ENCODE measurements at places on chromosomes 5 and 9. TPM values are rescaled to one million over a fixed set of nuclear protein-coding genes. Genes with fewer than 3 reads are reported as not detected.

GRCh38 chr5:36878392-36879082 is 2.0 kb downstream of the NIPBL start:
- DNase-seq = no peak

- DNase-seq = no peak
Observed at GRCh38 chr5:114660791-114661190, 298.9 kb downstream of the KCNN2 start.

DNA sequence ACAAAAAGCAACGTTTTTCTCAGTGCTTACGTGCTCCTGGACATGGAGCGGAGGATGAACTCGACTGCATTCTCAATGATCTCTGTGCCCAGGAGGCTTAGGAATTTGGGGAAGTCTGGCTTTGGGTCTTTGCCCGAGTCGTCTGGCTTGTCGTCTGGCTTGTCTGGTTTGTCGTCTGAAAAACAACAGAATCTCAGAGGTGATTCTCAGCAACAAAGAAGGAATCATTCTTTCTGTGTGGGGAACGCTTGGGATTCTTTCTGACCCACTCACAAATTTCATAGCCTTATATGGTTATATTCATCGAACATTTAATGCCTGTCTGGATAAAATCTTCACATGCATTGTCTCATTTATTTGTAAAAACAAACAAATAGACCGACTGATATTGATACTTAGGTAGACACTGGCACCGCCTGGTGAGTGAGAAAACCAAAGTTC is 4.7 kb downstream of the C5orf46 start:
- peak; percentile 13 for DNase-seq

DNA sequence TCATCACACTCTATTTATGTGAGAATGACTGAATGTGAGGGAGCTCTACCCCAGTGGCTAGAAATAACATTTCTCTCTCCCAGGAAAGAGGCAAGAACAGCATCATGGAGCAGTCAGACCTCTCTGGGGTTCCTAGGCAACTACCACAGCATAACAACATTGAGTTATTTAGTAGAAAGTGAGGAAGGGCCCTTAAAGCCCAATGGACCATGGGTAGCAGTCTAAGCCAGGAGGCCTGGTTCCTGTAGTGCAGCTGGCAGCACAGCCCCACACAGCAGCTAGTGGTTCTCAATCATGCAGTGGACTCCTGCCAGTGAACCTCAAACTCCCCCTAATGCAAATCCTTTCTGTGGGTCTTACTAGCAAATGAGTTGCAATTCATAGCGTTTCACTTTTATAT is 55.3 kb downstream of the SPEF2 start:
- DNase-seq = no peak

The HRCT1 gene
- total RNA-seq = 23.6 TPM

The CMYA5 gene
- total RNA-seq = 5.6 TPM

GRCh38 chr5:92850886-92851285 is 730.1 kb downstream of the NR2F1-AS1 start:
- no peak for DNase-seq

DNA sequence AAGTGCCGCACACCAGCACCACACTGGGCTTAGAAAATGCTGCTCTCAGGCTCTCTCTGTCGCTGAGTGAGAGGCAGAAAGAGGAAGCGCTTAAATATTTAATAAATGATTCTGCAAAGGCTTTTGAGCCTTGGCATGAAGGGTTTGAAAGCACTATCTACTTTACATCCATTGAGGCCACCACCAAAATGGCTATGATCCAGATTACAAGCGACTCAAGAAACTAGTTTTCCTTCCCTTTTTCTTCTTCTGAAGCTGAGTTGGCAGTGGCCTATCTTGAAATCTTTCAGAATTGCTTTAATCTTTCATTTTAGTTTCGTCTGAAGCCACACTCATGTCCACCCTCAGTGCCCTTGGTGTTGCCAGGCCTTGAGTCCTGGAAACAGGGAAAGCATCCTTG is 59.5 kb downstream of the EBF1 start:
- DNase-seq = no peak

DNA sequence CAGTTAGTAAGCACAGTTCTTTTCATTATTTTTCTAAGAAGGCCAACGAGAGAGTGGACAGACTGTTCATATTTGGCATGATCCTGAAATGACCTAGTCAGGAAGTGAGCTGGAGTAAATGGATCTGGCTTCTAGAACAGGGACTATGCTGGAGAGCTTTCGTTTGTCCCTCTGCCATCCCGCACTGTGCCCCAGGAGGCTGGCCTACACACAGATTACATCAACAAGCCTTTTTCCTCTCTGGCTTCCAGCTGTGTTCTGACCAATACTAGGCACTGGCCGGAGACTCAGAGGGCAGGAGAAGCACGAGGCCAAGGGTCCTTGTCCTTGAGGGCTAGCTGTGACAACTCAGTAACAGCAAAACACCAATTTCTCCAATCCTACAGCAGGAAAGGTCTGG is 127.8 kb downstream of the MED27 start:
- DNase-seq = peak; percentile 20

GRCh38 chr5:74916831-74917710 is 50.9 kb upstream of the FAM169A start:
- no peak for DNase-seq

- no peak for DNase-seq
Observed at GRCh38 chr5:91140657-91141056, 242.5 kb downstream of the ARRDC3 start.

GRCh38 chr5:45252978-45253377 is 443.2 kb downstream of the HCN1 start:
- DNase-seq = no peak

GRCh38 chr5:528629-529511 is 4.6 kb upstream of the SLC9A3 start:
- no peak for DNase-seq

Data from thoracic aorta (tissue), 2 donors.